ENCODE measurements at places on chromosomes 2 and 18. TPM values are rescaled to one million over a fixed set of nuclear protein-coding genes. Genes with fewer than 3 reads are reported as not detected.

DNA sequence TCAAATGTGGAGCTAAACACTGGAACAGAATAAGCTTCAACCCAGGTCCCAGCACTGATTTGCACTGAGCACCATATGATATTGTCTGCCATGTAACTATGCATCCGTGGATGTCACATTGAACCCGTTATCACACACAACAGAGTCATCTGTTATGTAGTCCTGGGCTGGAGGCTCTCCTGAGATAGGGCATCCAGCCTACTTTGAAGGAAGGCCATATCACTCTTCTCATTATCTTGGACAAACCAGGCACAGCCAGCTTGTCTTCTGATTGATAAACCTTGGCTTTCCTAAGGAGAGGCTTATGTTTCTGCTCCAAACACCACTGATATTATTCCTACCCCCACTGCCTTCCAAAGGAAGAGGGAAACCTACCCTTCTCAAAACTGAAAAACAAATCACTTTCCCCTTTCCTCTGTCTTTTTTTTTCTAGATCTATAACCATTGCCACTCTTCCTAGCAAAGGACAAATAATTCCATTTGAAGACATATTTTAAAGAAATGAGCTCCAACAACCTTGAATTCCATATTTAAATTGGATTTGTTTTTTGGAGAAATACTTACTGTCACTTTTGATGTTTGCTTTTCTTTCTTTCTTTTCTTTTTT lies 16.4 kb downstream of the RSAD2 start:
- no peak for DNase-seq

DNA sequence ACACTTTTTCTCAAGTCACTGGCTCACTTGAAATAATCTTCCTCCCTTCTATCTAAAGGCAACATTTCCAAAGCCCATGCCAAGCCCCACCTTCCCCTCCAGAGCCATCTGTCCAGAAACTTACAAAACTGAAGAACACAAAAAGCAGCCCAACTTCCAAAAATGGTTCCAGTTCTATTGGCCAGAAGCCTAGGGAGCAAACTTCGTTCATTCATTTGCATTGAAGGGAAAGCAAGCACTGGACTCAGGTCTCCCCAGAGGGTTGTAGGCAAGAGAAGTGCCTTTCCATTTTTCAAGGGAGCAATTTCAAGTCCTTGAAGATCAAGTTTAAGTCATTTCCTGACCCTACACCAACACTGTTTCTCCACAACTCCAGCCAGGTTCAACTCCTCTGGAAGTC lies 585.0 kb downstream of the BCL11A start:
- DNase-seq: no peak

- no peak for DNase-seq
These were observed 3.0 kb downstream of the GPR55 start for GRCh38 chr2:230921806-230922595.

- no peak for DNase-seq
These were observed 4.1 kb downstream of the HOXD3 start for GRCh38 chr2:176160986-176161824.

GRCh38 chr2:170485254-170486026 lies 229.7 kb upstream of the SP5 start:
- no peak for DNase-seq

GRCh38 chr2:160141912-160142311 lies 58.2 kb downstream of the ITGB6 start:
- no peak for DNase-seq

DNA sequence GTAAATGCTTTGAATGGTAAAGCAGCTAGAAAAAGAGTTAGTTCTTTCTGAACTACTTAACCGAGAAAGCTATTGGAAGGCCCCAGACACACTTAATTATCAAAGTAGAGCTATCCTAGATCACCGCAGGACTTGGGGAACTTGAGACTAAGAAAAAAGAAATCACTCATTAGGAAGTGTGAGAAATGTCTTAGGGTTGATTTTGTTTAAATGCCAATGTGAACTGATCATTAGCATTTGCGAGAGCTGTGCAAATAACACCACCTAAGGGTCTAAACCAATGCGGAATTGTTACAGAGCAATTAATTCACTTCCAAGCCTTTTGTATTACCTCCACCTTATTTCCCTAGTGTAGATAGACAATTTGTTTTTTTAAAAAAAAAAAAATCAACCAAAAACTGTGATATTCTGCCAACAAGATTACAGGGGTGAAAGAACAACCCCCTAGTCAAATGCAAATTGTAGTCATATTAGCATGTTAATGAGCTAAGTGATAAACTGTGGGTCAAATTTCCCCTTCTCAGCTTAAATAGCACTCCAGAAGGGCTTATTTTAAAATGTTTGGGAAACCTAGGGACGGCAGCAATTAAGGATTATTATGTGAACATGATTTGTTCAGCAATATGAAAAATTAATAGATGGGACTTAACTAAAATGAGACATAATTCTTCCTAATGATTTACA lies 246.2 kb upstream of the STON1 start:
- no peak for DNase-seq

DNA sequence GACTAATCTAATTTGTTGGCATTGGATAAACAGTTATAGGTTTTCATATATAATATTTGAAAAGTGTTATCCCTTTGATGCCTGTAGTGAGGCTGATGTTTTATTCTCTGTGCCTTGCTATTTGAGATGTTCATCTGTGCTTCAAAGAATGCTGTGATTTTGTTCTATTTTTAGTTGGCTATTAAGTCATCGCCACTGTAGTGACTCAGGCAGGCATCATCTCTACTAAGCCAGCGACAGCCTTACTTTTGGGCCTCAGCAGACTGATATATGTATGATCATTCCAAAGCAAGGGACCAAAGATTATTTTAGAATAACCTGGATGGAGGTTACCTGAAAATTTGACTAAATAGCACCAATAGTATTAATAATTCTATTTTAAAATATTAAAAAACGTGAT lies 1674.5 kb upstream of the NXPH2 start:
- peak; percentile 4 for DNase-seq

GRCh38 chr2:144131042-144131441 lies 388.9 kb downstream of the ZEB2 start:
- DNase-seq: no peak

TTL gene
- total RNA-seq: 64.1 TPM

CDH2 gene
- total RNA-seq: 134 TPM

PLCD4 gene
- 1.2 TPM for total RNA-seq
